ENCODE measurements at places on chromosomes 3 and 15.

GRCh38 chr3:178385280-178385952 is 150.8 kb upstream of the KCNMB2 start:
- peak; percentile 41 for DNase-seq

- peak; percentile 94 for DNase-seq
Observed at GRCh38 chr15:79370716-79371115, 59.8 kb downstream of the TMED3 start.

DNA sequence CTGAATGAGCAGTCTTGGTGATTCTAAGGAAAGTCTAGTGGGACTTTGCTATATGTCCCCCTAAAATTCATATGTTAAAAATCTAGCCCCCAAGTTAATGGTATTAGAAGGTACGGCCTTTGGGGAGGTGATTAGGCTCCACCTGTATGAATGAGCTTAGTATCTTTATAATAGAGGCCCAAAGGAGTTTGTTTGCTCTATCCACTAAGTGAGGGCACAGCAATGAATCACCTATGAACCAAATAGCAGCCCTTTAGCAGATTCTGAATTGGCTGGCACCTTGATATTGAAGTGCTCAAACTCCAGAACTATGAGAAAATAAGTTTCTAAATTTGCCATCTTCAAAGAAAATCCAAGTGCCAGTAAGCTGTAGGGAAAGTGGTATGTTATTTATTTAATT is 187.9 kb downstream of the SUCNR1 start:
- no peak for DNase-seq

- no peak for DNase-seq
Observed at GRCh38 chr15:64425221-64425620, 35.2 kb upstream of the ZNF609 start.

DNA sequence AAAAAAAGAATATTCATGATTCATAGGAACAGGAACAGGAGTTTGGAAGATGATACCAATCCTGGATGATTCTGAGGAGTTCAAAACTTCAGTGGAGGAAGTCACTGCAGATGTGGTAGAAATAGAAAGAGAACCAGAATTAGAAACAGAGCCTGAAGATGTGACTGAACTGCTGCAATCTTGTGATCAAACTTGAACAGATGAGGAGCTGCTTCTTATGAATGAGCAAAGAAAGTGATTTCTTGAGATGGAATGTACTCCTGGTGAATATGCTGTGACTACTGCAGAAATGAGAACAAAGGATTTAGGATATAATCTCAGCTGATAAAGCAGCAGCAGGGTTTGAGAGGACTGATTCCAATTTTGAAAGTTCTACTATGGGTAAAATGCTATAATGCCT is 72.7 kb downstream of the GSK3B start:
- peak; percentile 60 for DNase-seq

DNA sequence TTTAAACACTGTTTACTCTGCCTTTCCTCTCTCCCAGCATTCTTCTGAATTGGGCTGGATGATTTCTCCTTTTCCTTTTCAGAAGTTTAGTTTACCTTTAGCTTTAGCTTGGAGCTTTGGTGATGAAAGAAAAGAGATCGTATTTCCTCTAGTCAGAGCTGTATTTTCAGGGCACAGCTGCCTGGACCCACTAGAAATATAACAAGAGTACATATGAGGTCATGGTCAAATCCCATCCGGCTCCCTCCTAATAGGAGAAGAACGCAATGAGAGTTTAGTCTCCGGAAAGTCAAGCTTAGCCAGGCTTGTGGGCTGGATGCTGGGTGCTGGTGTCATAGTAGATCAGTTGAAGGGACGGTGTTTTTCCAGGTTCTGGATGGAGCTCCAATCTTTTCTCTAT is 177.1 kb upstream of the PFN2 start:
- DNase-seq: peak; percentile 71

GRCh38 chr3:138945709-138946662 is 951 bp downstream of the FOXL2 start:
- no peak for DNase-seq

DNA sequence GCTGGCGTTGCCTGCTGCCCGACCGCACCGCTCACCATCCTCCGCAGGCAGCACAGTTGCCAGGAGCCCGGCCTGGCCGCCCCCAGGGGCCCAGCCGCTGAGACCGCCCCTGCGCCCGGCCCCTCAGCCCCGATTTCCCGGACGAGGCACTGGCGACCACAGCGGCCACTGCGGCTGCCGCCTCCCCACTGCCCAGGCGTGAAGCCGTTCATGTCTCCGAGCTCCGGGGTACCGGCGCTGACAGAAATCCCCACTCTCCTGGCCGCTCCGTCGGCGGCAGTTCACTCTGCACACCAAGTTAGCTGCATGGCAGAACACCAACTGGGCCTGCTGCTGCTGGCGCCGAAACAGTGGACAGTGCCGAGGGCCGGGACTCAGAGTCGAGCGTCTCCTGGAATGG is 8.5 kb downstream of the SELENOT start:
- DNase-seq: no peak

GRCh38 chr15:98085003-98085639 is 124.6 kb downstream of the ARRDC4 start:
- DNase-seq: peak; percentile 61

DNA sequence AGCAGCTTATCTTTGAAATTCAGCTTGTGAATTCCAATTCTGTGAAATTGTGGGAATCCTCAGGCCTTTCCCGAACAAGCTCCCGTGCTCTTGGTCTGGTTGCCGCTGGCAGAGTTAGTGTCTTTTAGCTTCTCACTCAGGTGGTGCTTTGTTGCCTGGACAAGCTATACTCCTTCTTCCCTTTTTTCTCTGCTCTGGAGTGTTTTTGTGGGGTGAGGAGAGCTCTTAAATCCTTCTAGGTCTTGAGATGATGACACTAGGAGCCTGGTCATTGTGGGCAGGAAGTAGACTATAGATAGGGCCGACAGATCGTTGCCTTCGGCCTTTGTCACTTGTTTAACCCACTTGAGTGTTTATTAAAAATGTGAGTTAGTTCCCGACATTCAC is 93.8 kb downstream of the SLCO3A1 start:
- no peak for DNase-seq

GRCh38 chr3:180116203-180116602 is 79.5 kb upstream of the PEX5L start:
- no peak for DNase-seq

DNA sequence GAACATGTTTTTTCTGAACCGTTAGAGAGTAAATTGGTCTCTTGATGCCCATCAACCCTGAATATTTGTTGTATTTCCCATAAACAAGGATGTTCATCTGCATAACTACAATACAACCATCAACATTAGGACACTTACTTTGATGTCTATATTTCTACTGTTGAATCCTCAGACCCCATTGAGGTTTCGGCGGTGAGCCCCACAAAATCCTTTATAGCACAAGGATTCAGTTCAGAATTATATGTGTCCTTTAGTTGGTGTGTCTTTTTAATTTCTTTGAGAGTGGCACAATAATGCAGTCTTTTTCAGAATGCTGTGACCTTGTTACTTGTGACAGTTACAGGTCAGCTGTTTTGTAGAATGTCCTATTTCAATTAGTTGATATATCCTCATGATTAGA is 158.0 kb downstream of the FNDC3B start:
- DNase-seq: no peak

DNA sequence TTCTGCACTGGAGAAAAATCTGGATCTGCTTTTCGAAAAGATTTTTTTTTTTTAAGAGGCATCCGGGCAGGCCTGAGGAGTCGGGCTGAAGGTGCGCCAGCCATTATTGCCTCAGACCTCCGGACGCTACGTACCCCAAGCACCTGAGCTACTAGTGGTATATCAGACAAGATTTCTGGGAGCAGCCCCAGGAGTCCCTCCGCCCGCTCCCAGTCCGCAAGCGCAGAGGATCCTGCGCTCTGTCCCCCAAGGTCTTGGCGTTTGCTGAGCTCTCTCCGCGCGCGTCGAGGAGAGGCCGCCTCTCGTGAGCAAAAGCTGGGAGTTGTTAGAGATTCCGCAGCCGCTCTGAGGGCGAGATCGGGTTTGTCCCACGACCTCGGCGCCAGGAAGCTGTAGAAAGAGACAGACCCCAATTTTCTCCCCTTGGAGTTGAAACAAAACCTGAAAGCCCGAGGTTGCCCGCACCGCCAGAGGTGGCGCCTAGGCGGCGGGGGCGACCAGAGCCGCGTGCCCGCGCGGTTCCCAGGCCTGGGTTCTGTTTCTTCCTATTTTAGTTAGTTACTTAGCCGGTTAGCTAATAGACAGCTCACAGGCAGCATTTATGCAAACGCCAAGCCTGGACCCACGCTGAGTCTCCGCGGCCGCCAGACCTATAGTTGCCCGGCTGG is 72.5 kb upstream of the POLG start:
- no peak for DNase-seq

DNA sequence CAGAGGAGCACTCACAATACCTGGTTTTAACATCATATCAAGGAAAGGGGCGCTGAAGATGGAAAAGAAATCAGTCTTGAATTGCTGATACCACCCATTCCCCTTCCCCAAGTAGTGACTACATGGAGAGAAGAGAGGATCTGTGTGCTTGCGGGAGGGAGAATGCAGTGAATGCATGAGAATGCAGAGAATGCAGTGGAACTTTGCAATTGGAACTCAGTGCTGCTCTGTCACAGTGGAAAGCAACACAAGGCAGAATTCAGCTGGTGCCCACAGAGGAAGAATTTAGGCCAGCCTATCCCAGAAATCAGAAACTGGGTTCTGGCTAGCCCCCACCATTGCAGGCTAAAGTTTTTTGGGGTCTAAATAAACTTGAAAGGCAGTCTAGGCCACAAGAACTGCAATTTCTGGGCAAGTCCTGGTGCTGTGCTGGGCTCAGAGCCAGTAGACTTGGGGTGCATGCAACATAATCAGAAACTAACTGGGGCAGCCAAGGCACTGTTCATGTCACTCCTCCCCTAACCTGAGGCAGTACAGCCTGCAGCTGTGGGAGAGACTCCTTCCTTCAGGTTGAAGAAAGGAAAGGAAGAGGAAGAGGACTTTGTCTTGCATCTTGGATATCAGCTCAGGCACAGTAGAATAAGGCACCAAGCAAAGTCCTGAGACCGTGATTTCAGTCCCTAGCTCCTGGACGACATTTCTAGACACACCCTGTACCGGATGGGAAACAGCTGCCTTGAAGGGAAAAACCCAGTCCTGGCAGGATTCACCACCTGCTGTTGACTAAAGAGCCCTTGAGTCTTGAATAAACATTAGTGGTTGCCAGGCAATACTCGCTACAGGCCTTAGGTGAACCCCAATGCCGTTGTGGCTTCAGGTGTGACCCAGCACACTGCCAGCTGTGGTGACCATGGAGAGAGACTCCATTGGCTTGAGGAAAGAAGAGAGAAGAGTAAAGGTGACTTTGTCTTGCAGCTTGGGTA is 329.3 kb downstream of the TBL1XR1 start:
- no peak for DNase-seq

DNA sequence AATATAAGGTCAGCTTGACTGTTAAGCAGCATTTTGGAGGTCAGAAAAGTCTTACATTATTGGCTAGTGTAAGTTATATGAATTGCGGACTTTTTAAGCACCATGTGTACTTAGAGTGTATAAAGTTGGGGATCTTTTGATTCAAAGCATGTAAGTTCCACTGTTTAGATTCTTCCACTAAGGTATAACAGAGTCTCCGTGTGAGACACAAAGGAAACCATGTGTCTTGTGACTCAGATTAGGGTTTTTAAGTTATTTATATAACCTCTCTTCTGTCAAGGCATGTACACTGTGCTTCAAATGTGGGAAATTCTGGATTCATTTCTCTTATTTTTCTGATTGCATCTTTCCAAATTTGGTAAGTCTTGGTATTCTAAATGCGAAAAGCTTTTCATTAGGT is 143.5 kb upstream of the SOX2 start:
- DNase-seq: no peak

GRCh38 chr15:83911345-83911744 is 257.4 kb downstream of the ADAMTSL3 start:
- DNase-seq: no peak

DNA sequence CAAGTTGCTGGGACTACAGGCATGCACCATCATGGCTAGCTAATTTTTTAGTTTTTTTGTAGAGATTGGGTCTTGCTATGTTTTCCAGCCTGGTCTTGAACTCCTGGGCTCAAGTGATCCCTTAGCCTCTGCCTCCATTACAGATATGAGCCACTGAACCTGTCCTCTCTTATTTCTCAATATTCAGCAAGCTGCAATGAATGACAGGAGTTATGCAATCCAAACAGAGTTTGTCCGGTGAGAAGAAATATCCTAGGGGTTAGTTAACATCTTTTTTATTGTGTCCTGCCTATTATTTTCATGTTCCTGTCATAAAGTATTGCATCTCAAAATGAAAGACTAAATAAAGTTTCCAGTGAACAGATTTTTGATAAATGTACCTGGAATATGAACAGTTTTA is 1161.4 kb downstream of the OTOL1 start:
- DNase-seq: peak; percentile 41

- no peak for DNase-seq
Observed at GRCh38 chr3:97646932-97647331, 117.6 kb upstream of the ARL6 start.

DNA sequence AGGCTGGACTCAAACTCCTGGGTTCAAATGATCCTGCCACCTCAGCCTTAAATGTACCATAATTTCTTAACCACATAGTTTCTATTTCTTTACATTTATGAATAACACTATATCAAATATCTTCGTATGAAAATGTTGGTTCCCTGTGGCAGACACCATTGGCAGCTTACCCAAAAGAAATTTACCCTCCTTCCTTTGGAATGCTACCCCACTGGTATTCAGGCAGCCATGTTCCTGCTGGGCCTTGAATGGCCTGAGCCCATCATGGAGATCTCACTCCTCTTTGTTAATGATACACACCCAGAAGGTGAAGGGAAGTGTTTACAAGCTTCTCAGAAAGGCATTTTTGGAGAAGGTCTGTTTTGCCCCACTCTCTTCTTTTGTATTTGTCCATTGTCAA is 94.3 kb upstream of the RNF7 start:
- DNase-seq: no peak

DNA sequence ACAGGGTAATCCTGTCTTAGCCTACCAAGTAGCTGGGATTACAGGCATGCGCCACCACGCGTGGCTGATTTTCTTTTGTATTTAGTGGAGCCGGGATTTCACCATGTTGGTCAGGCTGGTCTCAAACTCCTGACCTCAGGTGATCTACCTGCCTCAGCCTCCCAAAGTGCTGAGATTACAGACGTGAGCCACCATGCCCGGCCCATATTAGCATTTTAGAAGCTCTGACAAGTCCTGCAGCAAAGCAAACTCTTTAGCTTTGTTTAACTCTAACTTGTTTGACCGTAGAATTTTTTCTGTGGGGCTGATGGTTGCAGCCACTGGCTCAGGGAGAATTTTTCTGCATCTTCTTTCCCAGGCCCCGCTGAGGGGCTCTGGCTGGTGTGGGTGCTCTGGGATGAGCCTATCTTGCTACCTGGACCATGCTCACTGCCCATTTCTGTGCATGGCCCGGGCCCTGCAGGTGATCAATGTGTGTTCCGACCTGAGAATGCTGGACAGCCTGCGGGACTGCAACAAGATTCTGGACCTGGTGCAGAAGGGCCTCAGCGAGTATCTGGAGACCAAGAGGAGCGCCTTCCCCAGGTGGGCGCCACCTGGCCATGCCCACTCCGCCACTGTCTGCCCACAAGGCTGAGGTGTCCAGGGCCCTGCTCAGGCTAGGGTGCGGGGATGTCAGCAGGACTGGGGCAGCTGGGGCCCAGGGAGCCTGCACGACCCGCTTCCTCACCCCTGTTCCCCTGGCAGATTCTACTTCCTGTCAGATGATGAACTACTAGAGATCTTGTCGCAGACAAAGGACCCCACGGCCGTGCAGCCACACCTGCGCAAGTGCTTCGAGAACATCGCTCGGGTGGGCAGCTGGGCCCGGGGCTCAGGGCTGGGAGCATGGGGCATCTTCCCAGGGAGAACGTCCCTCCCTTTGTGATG is 41.3 kb downstream of the DNAH1 start:
- no peak for DNase-seq
